ENCODE measurements at places on chromosomes 2 and 18.

GRCh38 chr2:238996331-238997136 is 148.6 kb downstream of the TWIST2 start:
- no peak for DNase-seq

GRCh38 chr2:125185691-125186270 is 1160.7 kb downstream of the CNTNAP5 start:
- DNase-seq: no peak

- no peak for DNase-seq
These were observed 131.4 kb upstream of the SLC1A4 start for GRCh38 chr2:64857581-64858471.

- DNase-seq: no peak
These were observed 5.5 kb downstream of the MEX3C start for GRCh38 chr18:51192026-51192425.

- no peak for DNase-seq
These were observed 44.7 kb upstream of the GAREM2 start for GRCh38 chr2:26128176-26128575.

All from activated T-cell treated with anti-CD3 and anti-CD28 coated beads, Interleukin-2, amount 50 U/mL, for 24 hours (primary cell).